ENCODE measurements at places on chromosomes 1 and 21.
A peak's percentile ranks its signal among the peaks of the same experiment; 100 is the strongest.

DNA sequence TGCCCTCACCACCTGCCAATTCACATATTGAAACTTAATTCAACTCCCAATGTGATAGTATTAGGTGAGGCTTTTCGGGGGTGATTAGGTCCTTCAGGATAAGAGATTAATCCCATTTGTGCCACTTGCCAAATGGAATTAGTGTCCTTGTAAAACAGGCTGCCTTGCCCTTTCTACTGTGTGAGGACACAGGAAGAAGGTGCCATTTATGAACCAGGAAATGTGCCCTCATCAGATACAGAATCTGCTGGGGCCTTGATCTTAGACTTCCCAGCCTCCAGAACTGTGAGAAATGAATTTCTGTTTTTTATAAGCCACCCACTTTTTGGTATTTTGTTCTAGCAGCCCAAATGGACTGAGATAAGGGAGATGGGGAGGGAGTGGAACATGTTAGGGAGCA is 39.1 kb upstream of the AGL start:
- no peak for DNase-seq

DNA sequence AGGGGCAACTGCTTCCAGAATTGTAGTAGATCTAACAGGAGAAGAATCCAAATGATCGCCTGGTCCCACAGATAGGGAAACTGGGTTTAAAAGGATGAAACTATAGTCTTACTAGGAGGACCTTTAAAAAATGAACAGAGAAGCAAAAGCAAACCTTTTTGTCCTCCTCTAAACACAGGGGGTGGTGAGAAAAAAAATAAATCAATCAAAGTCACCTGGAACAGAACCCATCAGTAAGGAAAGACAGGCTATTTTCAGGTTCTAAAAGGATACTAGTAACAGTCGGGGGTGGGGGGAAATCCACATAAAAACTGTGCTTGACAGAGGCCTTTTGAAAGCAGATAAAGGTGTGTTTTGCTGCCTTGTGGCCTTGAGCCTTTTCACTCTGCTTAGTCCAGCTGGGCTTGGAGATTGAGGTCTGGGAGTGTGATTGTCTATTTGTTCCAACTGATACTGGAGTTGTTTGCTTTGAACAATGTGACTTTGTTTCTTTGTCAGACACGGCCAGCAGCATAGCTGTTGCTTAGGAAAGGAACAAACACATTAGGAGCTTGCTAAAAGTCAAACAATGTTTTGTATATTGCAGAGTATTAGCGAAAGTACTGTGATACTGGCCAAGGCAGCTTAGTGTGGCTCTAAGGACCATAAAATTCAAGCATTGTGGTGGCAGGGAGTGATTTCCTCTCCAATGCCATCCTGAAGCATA is 141.1 kb upstream of the IRF2BP2 start:
- no peak for DNase-seq

- no peak for DNase-seq
Observed at GRCh38 chr1:157043685-157044084, 1.9 kb downstream of the ARHGEF11 start.

DNA sequence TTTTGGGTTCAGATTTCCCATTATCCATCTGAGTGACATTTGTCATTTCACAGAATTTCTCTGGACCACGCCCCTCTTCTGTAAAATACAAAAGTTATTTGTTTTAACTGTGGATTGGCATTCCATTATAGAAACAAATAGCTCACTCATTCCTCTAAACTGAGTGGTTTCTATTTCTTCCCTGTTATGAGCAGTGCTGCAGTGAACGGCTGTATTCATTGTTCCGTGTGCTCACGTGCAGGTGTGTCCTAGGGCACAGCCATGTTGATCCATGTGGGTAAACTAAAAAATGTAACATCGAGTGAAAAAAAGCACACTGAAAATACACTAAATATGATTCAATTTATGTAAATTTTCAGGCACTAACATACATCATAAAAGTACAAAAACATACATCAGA is 27.0 kb upstream of the IL12RB2 start:
- DNase-seq: no peak

GRCh38 chr1:29258189-29258975 is 22.1 kb downstream of the PTPRU start:
- no peak for DNase-seq

GRCh38 chr21:45380566-45380965 is 24.4 kb upstream of the COL18A1 start:
- no peak for DNase-seq

- DNase-seq: no peak
Observed at GRCh38 chr21:32141318-32141633, 137.6 kb downstream of the MIS18A start.

DNA sequence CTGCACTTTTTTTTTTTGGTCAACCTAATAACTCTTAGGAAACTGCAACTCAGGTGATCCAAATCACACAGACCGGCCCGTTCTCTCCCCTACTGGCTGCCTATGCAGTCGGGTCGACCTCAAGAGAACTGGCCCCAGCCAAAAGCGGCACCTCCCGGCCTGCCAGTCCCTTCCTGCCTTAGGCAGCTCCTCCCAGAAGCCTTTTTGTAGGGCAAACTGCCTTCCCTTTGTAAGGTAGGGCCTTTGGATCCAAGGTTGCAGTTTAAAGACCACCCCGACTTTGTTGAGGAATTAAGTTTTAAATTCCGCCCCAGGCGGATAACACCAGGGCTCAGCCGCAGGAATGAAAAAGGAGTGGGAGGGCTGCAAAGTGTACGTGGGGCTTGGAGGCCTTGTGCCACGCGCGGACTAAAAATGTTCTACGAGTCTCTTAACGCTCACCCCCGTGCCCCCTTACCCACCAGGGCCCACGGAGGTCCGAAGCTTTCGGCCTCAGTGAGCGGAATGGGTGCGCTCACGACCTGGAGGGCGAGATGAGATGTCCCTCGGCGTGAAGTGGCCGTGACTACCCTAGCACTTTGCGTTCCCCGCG is 642 bp upstream of the ST3GAL3 start:
- peak; percentile 4 for DNase-seq

DNA sequence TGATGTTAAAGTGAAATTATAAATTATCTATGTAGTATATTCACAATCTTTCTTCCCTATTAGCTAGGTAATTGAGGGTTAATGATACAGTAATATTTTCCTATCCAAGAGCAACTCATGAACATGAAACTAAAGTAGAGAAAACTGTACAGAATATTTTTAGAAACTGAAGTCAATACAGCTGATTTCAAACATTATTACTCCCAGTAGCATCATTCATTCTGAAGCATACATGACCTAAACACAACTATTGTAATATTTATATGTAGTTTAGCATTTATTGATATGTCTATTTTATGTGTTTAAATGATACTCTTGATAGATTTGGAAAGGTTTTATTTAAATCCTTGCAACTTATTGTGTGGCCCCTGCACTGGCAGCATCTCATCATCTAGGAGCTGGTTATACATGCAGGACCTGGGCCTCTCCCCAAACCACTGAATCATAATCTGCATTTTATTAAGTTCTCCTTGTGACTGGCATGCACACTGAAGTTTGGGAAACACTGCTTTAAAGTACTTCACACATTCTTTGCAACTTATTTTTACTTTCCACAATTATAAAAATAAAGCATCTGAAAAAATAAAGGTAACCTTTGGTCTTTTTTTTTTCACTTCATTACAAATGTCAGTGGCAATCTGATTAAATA is 199.9 kb downstream of the LRRC40 start:
- DNase-seq: no peak

GRCh38 chr1:19569786-19570185 is 74.3 kb upstream of the NBL1 start:
- no peak for DNase-seq
